ENCODE measurements at places on chromosomes 11 and 22.
A peak's percentile ranks its signal among the peaks of the same experiment; 100 is the strongest.

GRCh38 chr11:64604458-64605243 lies 13.6 kb downstream of the SLC22A12 start:
- DNase-seq: no peak

DNA sequence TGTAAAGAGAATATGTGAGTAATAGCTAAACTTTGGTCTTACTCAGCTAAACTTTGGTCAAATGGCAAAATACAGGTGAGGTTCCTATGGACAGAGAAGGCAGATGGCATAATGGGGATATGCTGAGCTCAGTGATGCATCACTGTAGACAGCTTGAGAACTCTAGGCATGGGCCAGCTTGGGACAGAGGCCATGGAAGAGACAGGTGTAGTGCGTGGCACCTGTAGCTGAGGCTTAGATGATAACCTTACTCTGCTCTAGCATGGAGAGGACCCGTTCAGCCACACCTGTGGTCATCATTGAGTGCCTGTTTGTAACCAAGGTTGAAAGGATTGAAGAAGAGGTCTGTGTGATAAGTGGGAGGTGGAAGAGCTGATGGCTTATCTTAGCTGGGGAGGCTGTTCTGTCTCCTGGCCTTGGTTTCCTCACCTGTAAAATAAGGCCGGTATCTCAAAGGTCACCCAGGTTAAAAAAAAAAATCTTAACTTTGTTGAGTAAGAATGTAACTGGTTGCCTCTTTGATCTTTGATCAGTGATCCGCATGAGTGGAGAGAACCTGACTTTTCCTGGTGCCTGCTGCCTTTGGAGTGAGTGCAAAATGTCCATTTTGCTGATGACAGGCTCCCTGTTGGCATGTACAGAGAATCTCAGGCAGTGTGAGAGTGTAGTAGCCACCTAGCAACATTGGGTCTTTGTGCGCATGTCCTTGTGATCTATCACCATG lies 48.6 kb downstream of the ZNRF3 start:
- no peak for DNase-seq

DNA sequence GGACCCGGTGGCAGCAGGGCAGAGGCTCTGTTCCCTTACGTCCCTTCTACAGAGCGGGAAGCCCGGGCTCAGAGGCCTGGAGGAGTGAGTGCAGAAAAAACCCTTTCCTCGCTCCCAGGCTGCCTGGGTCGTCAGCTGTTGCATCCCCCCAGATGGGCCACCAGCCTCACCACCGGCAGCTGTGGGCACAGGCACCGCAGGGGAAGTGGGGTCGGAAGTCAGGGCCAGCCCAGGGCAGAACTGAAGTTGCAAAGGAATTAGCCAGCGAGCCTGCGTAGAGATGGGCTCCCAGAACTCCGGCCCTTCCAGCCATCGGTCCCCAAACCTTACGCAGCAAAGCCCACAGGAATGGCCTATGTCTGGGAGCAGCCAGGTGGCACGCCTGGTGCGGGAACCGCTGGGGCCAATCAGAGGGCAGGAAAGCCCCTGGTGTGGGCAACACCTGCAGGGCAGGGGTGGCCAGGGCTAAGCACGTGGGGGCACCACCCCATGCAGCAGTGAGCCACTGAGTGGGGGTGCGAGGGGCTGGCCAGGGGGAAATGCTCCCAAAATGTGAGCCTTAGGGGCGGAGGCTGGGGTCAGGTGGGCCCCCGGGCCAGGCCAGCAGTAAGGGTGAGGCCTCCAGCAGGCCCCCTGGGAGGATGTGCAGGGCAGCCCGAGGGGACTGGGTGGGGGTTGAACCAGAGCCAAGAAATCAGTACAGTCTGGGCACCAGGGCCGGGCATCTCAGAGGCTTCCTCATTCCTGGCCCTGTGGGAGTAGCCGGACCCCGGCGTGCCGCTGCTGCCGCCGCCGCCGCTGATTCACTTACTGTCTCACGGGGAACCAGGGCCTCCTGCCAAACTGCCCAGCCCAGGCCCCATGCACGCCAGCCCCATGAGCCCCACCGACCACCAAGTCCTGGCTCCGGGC lies 58.2 kb downstream of the WNT7B start:
- DNase-seq: no peak

- peak; percentile 69 for DNase-seq
Measured at GRCh38 chr22:18119409-18120110, 9.0 kb downstream of the TUBA8 start.

DNA sequence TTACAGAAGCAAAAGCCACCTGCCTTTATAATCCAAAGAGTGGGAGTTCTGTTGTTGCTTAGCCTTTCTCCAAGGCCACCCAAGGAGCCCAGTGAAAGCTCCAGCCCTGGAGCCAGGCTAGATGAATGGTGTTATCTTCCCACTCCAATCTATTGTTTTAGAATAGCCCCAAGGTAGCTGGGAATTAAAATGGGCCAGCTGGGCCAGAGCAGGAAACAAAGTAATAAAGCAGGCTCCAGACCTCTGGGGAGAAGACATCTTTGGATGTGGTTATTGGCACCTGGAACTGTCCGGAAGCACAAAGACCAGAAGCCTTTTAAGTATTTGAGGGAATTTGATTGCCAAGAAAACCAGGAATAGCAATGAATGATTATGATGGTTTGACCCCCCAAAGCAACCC lies 8.8 kb downstream of the C11orf96 start:
- DNase-seq: no peak

DNA sequence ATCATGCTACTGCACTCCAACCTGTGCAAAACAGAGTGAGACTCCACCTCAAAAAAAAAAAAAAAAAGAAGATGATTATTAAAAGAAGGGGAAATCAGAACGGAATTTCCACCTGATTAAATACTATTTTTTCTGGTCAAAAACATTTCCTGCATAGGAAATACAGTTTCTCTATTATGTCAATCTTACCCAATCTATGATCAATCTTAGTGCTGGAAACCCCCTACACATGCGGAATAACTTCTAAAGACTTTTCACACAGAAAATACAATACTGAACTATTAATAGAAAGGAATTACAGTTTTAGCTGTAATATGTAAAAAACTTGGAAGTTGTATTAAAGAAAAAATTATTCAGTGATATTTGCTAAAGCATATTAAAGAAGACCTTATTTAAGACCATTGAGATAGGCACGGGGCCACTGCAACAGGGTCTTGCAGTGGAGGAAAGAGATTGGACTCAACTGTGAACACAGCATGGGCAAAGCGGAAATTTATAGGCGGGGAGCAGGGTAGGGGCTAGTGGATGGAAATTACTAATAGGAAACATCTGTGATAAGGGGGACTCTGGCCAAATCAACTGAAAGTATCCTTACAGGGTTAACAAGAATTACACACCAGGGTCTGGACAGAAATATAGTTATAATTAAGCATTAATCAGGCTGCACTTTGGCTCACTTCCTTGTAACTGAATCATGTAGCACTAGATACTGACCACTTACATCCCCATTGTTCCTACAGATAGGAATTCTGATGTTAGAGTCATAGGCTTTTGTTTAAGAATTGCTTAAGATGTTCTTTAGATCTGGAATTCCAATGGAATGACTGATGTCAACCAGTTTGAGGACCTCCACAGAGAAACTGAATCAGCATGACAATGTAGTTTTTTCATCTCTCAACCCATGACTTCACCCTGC lies 411.5 kb upstream of the DDI1 start:
- no peak for DNase-seq

- no peak for DNase-seq
Measured at GRCh38 chr11:1500466-1501420, 14.2 kb upstream of the MOB2 start.

DNA sequence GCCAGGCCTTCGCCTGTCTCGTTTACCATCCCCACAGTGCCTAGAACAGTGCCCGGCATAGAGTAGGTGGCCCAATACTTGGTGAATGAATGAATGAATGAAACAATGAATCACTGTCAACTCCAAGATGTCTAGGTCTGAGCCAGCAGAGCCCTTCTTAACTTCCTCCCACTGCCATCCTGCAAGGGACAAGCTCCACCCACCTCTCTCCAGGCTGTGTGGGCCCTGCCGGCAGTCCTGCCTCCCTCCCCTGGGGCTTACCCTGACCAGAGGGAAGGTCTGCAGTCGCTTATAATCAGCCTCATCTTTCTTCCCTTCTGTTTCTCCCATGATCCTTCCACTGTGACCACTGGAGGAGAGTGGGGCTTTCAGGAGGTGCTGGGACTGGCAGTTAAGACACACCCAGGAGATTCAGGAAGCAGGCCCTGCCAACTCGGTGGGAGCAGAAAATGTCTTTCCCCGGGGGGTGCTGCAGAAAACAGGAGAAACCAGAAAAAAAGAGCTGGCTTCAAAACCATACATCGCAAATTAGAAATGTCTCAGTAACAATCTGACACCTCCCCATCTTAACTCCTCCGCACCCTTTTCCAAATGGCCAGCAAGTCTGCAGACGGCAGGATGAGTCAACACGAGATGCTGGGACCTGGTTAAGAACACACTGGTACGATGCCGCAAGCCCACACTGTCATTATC lies 11.4 kb downstream of the DNAL4 start:
- no peak for DNase-seq

DNA sequence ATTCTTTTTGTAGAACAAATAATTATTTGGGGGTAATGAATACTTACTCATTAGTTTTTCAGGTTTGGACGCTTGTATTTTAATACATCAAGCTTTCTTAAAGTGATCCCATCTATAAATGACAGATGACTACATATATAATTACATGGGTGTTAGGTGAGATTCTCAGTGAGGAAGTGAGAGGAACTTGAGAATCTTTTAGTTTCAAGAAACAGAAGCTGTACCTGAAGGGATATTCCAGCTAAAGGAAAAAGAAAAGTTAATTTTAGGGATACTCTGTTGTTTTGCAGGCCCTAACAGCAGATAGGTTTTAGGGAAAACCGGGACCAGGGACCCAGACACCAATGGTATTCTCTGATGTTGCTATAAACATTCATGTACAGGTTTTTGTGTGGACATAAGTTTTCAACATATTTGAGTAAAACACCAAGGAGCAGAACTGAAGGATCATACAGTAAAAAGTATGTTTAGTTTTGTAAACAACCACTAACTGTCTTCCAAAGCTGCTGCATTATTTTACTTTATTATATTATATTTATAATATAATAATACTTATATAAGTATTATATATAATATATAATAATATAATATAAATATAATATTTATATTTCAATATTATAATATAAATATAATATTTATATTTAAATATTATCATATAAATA lies 24.1 kb upstream of the PHOX2A start:
- no peak for DNase-seq

DNA sequence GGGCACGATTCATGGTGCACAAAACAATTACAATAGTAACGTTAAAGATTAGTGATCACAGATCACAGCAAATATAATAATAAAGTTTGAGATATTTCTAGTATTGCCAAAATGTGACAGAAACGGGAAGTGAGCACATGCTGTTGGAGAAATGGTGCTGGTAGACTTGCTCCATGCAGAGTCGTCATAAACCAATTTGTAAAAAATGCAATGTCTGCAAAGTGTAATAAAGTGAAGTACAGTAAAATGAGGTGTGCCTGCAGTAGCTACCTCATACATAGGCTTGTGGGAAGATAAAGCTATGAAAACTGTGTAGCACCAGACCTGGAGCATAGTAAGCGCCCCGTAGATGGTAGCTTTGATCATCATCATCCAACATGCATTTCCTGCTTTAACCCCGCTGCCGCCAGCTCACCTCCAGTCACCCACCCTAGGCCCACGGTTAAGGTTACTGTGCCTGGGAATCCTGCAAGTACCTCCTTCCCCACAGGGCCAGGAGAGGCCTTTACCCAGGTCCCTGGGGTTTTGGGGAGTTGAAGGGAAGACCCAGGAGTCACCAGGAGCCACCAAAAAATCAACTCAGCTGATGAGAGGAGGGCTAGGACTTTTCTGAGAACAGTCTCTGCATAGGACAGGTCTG lies 59.2 kb downstream of the MYO7A start:
- DNase-seq: no peak

DNA sequence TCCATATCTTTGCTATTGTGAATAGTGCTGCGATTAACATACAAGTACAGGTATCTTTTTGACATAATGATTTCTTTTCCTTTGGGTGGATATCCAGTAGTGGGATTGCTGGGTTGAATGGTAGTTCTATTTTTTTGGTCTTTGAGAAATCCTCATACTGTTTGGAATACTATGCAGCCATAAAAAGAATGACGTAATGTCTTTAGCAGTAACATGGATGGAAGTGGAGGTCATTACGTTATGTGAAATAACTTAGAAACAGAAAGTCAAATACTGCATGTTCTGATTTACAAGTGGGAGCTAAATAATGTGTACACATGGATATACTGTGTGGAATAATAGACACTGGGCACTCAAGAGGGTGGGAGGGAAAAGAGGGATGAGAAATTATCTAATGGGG lies 4.0 kb upstream of the MMP10 start:
- no peak for DNase-seq

DNA sequence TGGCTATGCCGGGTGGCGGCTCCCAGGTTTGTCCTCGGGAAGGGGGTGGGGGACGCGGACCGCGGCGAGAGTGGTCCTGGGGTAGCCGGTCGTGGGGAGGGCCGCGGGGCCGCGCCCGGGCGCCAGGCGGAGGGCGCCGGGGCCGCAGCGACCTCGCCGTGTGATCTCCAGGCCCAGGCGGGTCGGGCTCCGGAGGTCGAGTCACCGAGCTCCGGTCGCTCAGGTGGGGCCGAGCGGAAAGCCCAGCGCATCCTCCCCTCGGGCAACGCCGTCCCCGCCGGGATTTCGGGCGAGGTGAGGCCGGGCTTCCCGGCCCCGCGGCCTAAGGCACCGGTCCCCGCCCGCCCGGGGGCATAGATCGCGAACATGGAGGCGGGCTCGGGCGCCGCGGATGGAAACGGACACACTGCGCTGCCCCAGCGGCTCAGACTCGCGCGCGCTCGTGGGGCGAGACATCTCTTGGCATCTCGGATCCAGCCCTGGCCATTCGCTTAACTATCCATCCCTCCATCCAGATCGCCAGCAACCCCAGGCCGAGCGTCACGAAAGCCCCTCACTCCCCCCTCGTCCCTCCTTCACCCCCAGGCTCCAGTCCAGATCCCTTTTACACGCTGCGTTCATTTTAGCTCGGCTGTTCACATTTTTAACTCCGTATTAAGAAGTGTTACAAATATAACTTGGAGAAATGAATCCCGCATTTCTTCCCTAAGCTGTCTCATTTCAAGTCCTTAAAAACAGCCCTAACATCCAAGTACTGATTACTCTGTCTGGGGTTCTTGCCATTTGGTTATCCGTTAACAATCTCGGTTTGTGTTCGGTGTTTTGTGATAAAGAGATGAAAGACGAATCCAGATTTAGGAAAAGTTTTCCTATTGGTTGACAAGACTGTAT lies 460 bp downstream of the ZC3H12C start:
- DNase-seq: peak; percentile 64

GRCh38 chr11:64234647-64235379 lies 429 bp downstream of the VEGFB start:
- peak; percentile 68 for DNase-seq

GRCh38 chr11:69454018-69454417 lies 27.4 kb upstream of the LINC01488 start:
- no peak for DNase-seq

GRCh38 chr11:58628446-58628845 lies 6.0 kb downstream of the CNTF start:
- DNase-seq: peak; percentile 16

All from psoas muscle (tissue), 8 donors.